ENCODE measurements at places on chromosomes 13 and 19.

DNA sequence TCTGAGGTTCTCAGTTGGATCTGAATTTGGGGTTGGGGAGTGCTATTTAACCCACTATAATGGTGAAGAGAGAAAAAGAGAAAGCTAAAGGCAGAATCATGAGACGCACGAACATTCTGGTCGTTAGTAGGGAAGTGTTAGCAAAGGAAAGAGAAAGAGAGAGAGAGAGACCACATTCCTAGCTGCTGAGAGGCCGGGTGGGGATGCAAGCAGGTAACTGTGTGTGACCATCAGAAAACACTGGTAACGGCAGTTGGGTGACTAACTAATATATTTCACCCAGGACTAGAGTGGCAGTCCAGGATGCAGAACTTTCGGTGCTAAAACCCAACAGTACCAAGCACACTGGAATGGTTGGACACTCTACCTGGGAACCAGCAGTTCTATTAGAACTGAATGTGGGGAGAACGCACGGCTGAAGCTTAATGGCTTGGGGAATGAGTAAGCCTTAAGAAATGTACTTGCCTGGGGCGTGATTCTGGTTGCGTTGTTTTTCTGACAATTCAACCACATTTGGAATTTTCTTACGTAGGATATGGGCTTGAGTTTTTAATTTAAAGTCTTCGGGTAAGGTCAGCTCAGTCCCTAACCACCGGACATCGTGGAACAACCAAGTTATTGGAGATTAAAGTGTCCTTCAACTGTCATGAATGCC lies 130.2 kb downstream of the DNAJC15 start:
- DNase-seq: no peak

DNA sequence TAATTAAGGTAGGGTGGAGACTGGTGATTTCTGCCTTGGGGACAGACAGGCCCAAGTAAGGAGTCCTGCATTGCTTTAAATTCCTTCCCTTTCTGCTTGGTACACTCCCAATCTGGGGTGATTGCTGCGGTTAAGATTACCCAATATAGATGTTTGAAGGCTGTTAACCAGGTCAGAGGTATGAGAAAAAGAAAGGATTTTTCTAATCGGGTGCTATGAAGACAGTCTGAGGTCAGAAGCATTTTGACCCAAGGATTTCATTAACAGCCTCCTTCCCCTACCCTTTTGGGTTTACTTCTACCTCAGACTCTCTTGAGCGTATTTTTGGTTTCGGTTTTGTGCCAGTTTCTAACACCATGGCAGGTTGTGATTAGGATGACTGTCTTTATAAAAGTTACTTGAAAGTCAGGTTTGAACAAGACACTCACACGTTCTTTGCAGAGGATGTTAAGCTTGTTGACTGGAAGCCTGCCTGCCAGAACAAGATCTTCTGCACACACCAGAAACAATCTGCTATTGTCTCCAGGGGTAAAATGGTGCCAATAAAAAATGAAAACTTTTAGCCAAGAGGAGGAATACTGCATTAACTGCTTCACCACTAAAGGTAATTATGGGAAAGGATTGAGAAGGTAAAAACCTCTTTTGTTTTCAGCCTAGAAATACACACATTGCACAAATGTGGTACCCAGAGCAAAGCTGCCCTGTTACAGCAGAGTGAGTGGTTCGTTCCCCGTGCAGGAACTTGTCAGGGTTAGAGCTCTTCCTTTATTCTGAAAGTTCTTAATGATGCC lies 108.8 kb downstream of the NDFIP2 start:
- no peak for DNase-seq

GRCh38 chr13:52027832-52028231 lies 3.3 kb downstream of the UTP14C start:
- DNase-seq: no peak

- no peak for DNase-seq
These were observed 70.8 kb upstream of the FGF14 start for GRCh38 chr13:102472650-102473049.

DNA sequence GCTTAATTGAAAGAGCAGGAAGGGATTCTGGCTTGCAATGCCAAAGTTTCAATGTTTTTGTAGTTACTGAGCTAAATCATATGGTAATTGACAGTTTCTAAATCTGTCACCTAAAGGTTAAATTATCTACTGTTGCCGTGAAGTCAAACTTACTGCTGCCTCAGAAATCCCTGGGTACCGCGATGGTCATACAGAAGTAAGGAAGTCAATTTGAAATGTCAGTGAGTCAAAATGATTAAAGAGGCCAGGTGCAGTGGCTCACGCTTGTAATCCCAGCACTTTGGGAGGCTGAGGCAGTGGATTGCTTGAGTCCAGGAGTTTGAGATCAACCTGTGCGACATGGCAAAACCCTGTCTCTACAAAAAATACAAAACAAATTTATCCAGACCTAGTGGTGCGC lies 48.8 kb upstream of the TPM4 start:
- peak; percentile 9 for DNase-seq

- no peak for DNase-seq
These were observed 33.3 kb downstream of the TIMM13 start for GRCh38 chr19:2394054-2394441.

- no peak for DNase-seq
These were observed 24.2 kb downstream of the UGGT2 start for GRCh38 chr13:96029002-96029401.

GRCh38 chr19:14395262-14395661 lies 14.0 kb downstream of the ADGRE5 start:
- no peak for DNase-seq
